ENCODE measurements at places on chromosomes 7 and 10. TPM values are rescaled to one million over a fixed set of nuclear protein-coding genes. Genes with fewer than 3 reads are reported as not detected.

The HOXA1 gene
- total RNA-seq: 3.0 TPM

The ATG9B gene
- total RNA-seq: 0.70 TPM

The TMEM178B gene
- 1.3 TPM for total RNA-seq

The TMEM225B gene
- 0.89 TPM for total RNA-seq

The CABCOCO1 gene
- total RNA-seq: 0.79 TPM

The OR6V1 gene
- not detected for total RNA-seq

The VAX1 gene
- total RNA-seq: 1.3 TPM

The ATOH7 gene
- 0.10 TPM for total RNA-seq

The PHYHIPL gene
- total RNA-seq: 0.16 TPM

The CFAP70 gene
- total RNA-seq: 0.18 TPM

The NUPR2 gene
- total RNA-seq: not detected

The SLIT1 gene
- total RNA-seq: 0.14 TPM

The FFAR4 gene
- 0.08 TPM for total RNA-seq

The ZFAND4 gene
- 4.2 TPM for total RNA-seq

The LOXL4 gene
- 1.5 TPM for total RNA-seq

The GJD4 gene
- not detected for total RNA-seq

The COBL gene
- 4.0 TPM for total RNA-seq

The CDH23 gene
- 1.9 TPM for total RNA-seq

The OR2A5 gene
- not detected for total RNA-seq

The TMEM176A gene
- not detected for total RNA-seq

The UBE3C gene
- 67.4 TPM for total RNA-seq

The GPR158 gene
- total RNA-seq: 0.05 TPM

The PDE6C gene
- total RNA-seq: not detected

The GCK gene
- not detected for total RNA-seq

The TRIP6 gene
- 51.6 TPM for total RNA-seq

The LRRD1 gene
- total RNA-seq: not detected

The CFTR gene
- 0.03 TPM for total RNA-seq

The TLX1 gene
- not detected for total RNA-seq

The RBP3 gene
- total RNA-seq: not detected

The DDIT4 gene
- 405 TPM for total RNA-seq

The CUBN gene
- 0.06 TPM for total RNA-seq

The HOXA4 gene
- 2.3 TPM for total RNA-seq

The LFNG gene
- 19.4 TPM for total RNA-seq

Measured in A549 treated with Hydrocortisone at 1 μM for 4 hours (cell line).